ENCODE measurements at places on chromosomes 13 and 19. TPM values are rescaled to one million over a fixed set of nuclear protein-coding genes. Genes with fewer than 3 reads are reported as not detected.
A peak's percentile ranks its signal among the peaks of the same experiment; 100 is the strongest.

DNA sequence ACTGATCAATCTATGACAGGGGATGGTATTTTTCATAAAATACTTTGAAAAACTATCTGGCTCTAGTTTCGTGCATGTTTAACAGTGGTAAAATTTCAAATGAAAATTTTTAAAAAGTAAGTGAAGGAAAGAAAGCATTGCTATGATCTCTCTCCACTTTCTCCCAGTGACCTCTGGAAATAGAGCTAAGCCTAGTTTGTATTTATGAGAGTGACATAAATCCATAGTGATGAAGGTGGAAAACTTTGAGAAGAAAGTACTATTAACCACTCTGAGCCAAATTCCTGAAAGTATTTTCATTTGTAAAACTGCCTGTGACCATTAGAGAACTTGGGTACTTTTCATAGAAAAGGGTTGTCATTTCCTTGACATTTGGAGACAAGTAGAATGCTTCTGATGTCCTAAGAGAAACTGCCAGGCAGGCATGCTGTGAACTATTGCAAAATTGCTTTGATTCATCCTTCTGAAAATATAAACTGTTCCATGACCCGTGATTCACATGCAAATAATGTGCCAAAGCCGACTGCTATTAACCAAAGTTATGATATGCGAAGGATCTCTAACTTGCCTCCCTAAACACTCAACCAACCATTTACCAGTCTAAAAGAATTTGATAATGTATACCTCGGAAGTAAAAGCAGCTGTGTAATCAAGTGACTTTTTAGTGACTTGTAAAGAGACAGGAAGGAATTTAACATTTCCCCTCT, 133.2 kb downstream of the VWA8 start:
- no peak overlapping the region for H3K4me3 ChIP-seq
- DNase-seq: no peak
- H3K36me3 ChIP-seq: no peaks in the 10 kb centered on the region

Gene HCN2
- polyA plus RNA-seq: 1.3 TPM

DNA sequence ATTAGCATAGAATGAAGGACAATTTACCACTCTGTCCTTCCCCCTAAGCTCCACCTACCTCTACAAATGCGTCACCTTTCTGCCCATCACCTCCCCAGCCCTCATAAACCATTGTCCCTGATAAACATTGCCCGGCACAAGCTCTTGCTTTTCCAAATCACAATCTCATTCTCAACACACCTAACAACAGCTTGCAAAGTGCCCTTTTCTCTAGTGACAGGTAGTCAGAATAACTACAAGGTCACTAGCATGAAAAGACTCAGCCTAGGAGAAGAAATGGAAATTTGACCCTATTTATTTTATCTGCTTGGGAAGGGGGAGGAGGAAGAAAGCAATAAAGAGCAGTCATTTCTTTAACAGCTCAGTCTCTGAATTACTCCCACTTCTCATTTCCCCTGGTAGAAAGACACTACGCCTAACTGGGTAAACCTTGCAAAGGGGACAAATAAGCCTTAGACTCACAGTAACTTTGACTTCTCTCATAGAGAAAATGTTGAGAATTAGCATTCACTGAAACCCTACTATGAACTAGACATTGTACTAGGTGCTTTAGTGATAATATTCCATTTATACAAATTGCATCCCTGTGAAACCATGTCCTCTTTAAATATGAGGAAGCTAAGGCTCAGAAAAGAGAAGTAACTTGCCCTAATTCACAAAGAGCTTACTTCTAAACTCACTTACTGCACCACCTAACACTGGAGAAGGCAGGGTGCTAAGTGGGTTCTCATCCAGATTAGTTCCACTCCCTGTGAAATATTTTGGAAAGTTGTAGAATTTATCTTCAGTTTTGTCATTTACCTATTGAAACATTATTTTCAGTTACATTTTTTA, 116.2 kb upstream of the FNDC3A start:
- H3K36me3 ChIP-seq: no peaks in the 10 kb centered on the region
- DNase-seq: peak; percentile 82

DNA sequence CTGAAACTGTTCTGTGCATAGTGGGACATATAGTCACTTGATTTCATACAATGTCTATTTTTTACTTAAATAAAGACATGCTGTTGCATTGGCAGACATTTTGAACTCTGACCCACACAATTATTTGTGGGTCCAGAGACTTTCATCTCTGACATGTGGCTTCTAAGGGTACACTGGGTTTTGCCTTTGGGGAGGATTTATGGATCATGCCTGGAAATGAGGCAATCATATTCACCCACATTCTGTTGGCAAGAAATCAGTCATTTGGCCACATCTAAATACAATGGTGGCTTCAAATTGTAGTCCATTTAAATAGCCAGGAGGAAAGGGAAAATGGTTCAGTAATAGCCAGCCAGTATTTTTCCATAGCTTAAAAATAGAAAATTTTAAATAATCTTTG, 238.3 kb upstream of the KLF12 start:
- H3K4me1 ChIP-seq: no peaks in the 10 kb centered on the region
- H3K36me3 ChIP-seq: no peaks in the 10 kb centered on the region
- no peak for DNase-seq
- H3K27ac ChIP-seq: no peak overlapping the region

DNA sequence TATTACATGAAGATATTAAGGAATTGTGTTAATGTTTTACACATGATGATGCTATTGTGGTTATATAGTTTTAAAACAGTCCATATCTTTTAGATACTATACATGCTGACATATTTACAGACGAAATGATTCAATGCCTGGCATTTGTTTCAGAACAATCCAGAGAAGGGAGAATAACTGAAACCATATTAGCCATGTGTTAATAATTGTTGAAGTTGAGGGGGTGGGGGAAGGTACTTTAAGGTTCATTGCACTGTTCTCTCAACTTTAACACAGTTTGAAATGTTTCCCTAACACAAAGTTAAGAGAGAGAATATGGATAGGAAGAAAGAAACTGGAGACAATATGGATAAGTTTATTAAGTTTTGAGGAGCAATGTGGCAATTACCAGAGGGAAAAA, 5.8 kb downstream of the CRYL1 start:
- peaks cover 19% of the 10 kb centered on the region for H3K4me1 ChIP-seq
- H3K36me3 ChIP-seq: no peaks in the 10 kb centered on the region
- DNase-seq: peak; percentile 68
- no peaks in the 10 kb centered on the region for H3K27me3 ChIP-seq
- peak overlapping the region; percentile 98 for H3K27ac ChIP-seq
- no peak overlapping the region for H3K4me3 ChIP-seq

- no peak overlapping the region for H3K27ac ChIP-seq
- H3K4me3 ChIP-seq: no peak overlapping the region
- H3K27me3 ChIP-seq: no peaks in the 10 kb centered on the region
- H3K36me3 ChIP-seq: no peaks in the 10 kb centered on the region
Measured at GRCh38 chr13:56886398-56886797, 254.3 kb upstream of the PRR20A start.

DNA sequence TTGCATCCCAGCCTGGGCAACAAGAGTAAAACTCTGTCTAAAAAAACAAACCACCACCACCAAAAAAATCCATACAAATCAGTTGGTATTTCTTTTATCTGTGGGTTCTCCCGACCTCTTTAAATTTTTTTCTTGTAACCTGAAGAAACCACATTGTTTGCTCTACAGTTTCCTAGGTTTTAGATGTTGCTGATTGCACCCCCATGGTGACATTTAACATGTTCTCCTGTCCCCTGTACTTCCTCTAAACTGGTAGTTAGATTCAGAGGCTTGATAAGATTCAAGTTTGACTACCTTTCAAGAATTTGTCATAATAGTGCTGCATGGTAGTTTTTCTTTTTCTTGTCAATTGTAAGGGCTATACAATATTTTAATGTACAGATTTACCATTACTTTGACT, 24.0 kb downstream of the ALG5 start:
- peaks cover 3% of the 10 kb centered on the region for H3K36me3 ChIP-seq
- no peak overlapping the region for H3K27ac ChIP-seq

Gene ARHGEF7
- 17.9 TPM for polyA plus RNA-seq

DNA sequence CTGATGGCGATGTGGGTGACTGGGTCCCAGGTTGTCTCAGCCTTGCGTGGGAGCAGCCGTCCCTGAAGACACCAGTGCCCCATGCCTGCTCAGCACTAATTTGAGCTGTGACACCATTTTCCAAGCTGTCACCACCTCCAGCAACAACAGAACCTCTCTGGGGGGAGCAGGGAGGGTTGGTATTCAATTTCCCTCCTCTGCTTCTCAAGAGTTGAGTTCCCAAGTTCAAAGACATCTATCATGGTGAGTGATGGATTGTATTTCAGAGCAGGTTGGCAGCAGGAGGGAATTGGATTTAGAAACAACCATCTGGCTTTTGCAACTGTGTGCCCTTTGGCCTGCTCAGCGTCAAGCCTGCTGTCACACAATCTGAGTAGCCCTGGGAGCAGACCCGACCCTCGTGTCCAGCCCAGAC, 46.9 kb upstream of the UQCRFS1 start:
- no peak overlapping the region for H3K4me3 ChIP-seq
- H3K36me3 ChIP-seq: no peaks in the 10 kb centered on the region
- no peaks in the 10 kb centered on the region for H3K4me1 ChIP-seq
- no peak overlapping the region for H3K27ac ChIP-seq

All from kidney (tissue), 22 donors.